ENCODE measurements at places on chromosomes 6 and 20. TPM values are rescaled to one million over a fixed set of nuclear protein-coding genes. Genes with fewer than 3 reads are reported as not detected.

The C6orf163 gene
- 0.44 TPM for total RNA-seq

The CST4 gene
- not detected for total RNA-seq

The EPHA7 gene
- total RNA-seq: 0.04 TPM

The OR2H2 gene
- not detected for total RNA-seq

The MAS1 gene
- total RNA-seq: not detected

The TRIM15 gene
- total RNA-seq: not detected

The PRRT1 gene
- total RNA-seq: 0.95 TPM

The MYMX gene
- not detected for total RNA-seq

The SIGLEC1 gene
- not detected for total RNA-seq

The CRISP2 gene
- total RNA-seq: not detected

The DNAH8 gene
- total RNA-seq: not detected

The EBF4 gene
- 2.7 TPM for total RNA-seq

The SLC22A2 gene
- total RNA-seq: not detected

The RMND1 gene
- total RNA-seq: 15.0 TPM

The SNAP91 gene
- 0.14 TPM for total RNA-seq

The CST2 gene
- total RNA-seq: 0.83 TPM

The COL9A1 gene
- total RNA-seq: not detected

The IRF4 gene
- 0.34 TPM for total RNA-seq

The PTCRA gene
- not detected for total RNA-seq

The VNN1 gene
- total RNA-seq: 0.07 TPM

The PAX1 gene
- total RNA-seq: 0.09 TPM

The STMND1 gene
- not detected for total RNA-seq

The SIRPB1 gene
- total RNA-seq: 0.84 TPM

The HSPA1L gene
- total RNA-seq: 1.4 TPM

The SLC22A16 gene
- not detected for total RNA-seq

The TGM2 gene
- total RNA-seq: 445 TPM

The TENT5A gene
- 1.0 TPM for total RNA-seq

All from A549 treated with ZK216348 at 1 μM for 4 hours (cell line).